NCI-H1436 (cell line): ENCODE measurements at places on chromosomes 11 and 22.

DNA sequence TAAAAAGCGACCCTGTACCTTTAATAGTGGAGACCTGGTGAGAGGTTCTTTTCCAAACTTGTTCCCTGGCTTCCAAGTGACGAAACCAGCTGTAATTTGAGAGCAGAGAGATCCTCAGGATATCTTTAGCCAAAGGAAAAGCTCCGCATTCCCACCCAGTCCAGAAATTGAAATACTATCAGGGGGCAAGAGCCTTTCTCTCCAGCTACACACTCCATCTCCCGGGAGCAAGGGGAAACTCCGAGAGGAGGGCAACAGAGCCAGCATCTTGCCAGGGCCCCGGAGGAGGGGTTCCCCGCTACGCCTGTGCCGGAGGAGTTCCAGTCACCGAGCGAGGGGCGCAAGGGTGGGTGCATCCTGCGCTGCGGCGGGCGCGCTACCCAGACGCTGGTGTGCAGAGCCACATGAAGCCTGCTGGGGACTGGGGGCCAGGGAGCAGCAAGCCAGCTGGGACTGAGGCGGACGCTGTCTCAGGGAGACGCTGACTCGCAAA is at the start of gene FIBIN:
Gene FIBIN (plus strand): TSS at position 148 of the 493 bp plus-strand sequence. CDS start 415 bp downstream, outside the sequence.
- no peak for DNase-seq

GRCh38 chr11:86869966-86870570 is 69.7 kb downstream of the PRSS23 start:
- no peak for DNase-seq

GRCh38 chr11:28836285-28837081 is 728.3 kb downstream of the METTL15 start:
- no peak for DNase-seq

GRCh38 chr11:94295534-94295933 is 8.8 kb upstream of the IZUMO1R start:
- DNase-seq: no peak

DNA sequence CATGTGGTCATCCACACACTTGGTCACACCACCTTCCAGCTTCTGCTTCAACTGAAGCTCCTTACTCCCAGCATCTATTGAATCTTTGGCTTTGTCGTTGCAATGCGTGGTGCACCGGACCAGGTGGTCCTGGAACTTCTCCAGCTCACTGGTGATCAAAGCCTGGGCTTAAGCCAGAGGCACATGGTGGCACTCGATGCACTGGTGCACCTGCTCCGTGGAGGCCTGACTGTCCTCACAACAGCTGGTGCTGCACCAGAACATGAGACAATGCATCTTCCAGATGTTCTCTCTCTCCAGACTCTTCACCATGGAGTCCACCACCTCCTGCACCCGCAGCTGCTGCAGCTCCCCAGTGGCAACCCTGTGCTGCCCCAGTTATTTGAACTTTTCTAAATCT is 56.0 kb downstream of the CELSR1 start:
- no peak for DNase-seq
